ENCODE measurements at places on chromosomes 12 and 14.

GRCh38 chr14:98114122-98114895, 1157.7 kb downstream of the BCL11B start:
- DNase-seq, result no peak

- no peak for DNase-seq
These were observed 317.5 kb downstream of the BCL11B start for GRCh38 chr14:98954349-98955000.

GRCh38 chr14:50529288-50530179, 2.8 kb downstream of the MAP4K5 start:
- no peak for DNase-seq

- DNase-seq, result no peak
These were observed 22.8 kb downstream of the JDP2 start for GRCh38 chr14:75450381-75451276.

GRCh38 chr14:21244544-21244943, 24.7 kb downstream of the HNRNPC start:
- DNase-seq, result no peak

DNA sequence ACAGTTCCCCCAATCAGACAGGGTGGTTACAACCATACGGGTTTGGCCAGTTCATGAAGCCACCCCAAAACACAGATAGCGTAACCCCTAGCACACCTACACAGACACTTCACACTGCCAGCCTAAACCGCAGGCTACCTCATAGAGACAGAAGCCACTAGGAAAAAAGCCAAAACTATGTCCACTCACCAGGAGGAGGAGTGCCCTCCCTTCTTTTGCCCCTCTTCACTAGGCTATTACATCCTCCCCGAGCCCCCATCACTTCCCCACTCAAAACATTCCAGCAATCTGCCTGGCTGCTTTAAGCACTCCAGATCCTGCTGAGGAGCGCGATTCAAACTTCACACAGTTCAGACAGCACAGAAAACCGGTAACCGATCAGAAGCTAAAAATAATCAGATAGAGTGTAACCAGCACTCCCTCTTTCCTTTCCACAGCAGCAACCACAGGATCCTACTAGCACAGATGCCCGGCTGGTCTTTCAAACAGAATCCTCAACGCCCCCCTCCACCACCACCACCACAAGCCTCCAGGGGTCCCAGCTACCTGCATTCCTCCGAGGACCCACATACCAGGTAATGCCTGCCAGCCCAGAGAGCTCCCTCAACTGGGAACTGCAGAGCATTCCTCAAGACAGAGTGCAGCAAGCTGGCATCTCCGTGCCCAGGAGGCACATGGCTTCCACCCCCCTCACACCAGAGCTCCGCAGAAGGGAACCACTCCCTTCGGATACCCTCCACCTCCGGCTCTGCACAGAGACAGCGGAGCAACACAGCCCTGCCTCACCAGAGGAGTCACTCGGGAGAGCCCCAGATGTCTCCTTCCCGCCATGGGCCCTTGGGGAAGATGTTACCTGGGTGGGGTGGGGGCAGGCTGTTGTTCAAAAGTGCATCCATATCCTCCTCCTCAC, 1.5 kb downstream of the CHD4 start:
- peak; percentile 49 for DNase-seq

- DNase-seq, result no peak
These were observed 107.1 kb downstream of the TTC8 start for GRCh38 chr14:88931321-88932110.

GRCh38 chr12:112450725-112451124, 32.0 kb downstream of the PTPN11 start:
- DNase-seq, result no peak

- DNase-seq, result no peak
These were observed 41.6 kb downstream of the USP15 start for GRCh38 chr12:62301799-62302133.

DNA sequence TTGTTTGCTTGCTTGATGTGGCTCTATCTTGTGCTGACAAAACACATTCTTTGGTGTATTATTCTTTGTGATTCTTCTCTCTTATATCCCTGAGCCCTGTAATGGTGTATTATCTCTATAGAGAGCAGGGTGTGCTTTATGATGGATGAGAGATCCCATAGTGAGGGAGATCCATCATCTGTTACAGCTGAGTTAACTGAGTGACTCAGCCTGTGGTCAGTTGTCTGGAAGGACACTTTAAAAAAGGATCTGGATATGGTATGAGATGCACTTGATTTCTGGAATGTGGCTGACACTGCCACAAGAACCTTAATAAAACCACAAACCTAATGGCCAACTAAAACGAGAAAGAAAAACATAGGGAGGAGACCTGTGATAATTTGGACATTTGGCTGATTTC, 461.4 kb upstream of the SYT1 start:
- DNase-seq, result no peak

- no peak for DNase-seq
These were observed 553.6 kb upstream of the ATP2B1 start for GRCh38 chr12:90262251-90262650.

- DNase-seq, result no peak
These were observed 336.7 kb downstream of the GALC start for GRCh38 chr14:87656315-87656714.

DNA sequence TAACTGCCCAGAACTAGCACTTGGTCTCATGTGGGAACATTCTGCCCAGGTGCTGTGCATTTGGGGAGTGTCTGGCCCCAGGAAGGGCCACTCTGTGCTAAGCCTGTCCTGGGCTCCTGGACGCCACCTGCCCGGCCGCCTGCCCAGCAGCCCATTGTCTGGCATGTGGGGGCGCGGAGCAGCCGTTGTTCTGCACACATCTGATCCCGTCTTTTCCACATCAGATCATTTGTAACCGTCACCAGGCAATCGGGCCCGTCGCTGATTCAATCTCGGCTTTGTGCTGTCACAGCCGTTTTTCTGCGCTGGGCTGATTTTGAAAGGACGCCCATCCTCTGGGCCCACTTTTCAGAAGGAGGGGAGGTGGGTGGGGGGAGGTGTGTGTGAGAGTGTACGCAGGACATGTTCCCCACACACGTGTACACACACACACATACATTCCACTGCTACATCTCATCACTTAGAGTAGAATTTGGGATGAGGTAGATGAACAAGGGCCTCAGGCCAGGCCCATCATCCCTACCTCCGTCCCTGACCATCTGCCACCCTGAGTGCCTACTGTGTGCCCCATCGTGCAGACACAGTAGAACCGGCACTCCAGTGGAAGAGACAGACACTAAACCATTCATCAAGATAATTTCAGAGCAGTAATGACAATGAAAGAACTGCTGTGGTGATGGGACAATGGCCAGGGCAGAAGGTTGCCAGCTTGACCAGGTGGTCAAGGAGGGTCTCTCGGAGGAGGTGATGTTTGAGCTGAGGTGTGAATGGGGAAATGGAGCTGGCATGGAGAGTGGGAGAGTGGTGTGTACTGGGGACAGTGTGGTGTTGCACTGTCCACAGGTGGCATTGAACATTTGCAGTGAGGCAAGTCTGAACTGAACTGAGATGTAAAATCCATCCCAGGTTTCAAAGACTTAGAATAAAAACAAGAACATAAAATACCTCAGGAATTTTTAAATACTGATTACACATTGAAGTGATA, 19.0 kb downstream of the FAM222A start:
- DNase-seq, result no peak

DNA sequence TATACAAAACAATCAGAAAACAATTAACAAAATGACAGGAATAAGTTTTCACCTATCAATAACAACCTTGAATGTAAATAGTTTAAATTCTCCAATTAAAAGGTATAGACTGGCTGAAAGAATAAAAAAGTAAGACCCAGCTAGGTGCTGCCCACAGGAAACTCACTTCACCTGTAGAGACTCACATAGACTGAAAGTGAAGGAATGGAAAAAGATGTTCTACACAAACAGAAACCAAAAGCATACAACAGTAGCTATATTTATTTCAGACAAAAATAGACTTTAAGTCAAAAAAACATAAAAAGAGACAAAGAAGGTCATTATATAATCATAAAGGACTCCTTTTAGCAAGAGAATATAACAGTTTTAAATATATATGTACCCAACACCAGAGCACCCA, 152.4 kb upstream of the PWP1 start:
- no peak for DNase-seq

GRCh38 chr14:63573581-63573980, 30.4 kb upstream of the PPP2R5E start:
- no peak for DNase-seq

GRCh38 chr12:13587721-13588390, 391.3 kb downstream of the EMP1 start:
- DNase-seq, result no peak

DNA sequence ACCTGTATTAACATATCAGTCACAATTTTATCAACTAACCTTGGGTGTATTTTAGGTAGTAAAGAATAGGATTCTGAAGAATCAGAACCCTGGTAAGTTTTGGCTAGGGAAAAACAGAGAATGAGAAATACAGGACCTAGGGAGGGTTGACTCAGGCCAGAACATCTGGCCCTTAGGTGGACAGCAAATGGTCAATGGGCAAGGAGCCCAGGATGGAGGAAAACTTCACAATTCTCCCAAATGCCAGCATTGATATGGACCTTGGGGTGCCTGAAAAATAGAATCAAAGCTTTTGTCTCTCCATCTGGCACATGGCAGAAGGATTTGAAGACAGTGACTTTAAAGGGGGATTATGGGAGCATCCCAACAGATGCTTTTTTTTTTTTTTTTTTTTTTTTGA, 32.7 kb upstream of the PRPF39 start:
- DNase-seq, result no peak

GRCh38 chr14:102915292-102916110, 7.0 kb upstream of the AMN start:
- no peak for DNase-seq

GRCh38 chr14:96718407-96718806, 78.8 kb upstream of the VRK1 start:
- no peak for DNase-seq

DNA sequence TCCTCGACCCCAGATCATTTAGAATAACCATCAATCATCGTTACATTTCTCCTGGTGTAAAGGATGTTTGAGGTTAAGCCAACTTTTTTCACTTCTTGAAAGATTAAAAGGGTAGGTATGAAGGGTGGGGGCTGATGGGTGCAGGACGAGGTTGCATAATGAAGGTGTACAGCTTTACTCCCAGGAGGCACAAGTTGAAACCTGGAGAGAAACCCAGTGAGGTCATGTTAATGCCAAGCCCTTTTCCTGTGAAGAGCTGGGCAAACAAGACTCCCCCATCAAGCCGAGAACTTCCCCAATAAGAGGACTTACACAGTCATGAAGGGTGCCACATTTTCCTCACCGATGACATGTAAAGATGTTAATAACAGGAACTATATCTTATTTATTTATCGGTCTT, 84.3 kb downstream of the FZD10 start:
- no peak for DNase-seq

DNA sequence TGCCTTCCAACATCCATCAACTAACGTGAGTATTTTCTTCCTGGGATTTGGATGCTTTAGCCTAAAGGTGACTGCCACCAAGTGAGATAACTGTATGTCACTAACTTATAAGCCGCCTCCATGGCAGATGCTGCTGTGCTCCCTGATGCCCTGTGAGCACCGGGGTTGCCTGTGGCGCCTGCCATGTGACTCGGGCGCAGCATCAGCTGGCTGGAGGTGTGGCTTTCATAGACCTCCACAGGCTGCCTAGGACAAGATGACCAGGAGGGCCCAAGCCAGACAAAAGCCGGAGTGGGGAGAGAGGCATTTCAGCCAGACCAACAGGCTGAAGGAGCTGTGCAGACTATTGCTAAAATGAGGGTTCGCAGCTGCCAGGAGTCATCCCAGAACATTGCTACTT, 55.7 kb downstream of the ANAPC7 start:
- no peak for DNase-seq

GRCh38 chr12:5522432-5523335, 90.8 kb downstream of the NTF3 start:
- DNase-seq, result no peak

- no peak for DNase-seq
These were observed 3.0 kb upstream of the LGALS3 start for GRCh38 chr14:55126034-55126433.

- no peak for DNase-seq
These were observed 7.6 kb upstream of the AEBP2 start for GRCh38 chr12:19431407-19432308.

- DNase-seq, result no peak
These were observed 2.0 kb downstream of the ERP27 start for GRCh38 chr12:14936224-14936861.

DNA sequence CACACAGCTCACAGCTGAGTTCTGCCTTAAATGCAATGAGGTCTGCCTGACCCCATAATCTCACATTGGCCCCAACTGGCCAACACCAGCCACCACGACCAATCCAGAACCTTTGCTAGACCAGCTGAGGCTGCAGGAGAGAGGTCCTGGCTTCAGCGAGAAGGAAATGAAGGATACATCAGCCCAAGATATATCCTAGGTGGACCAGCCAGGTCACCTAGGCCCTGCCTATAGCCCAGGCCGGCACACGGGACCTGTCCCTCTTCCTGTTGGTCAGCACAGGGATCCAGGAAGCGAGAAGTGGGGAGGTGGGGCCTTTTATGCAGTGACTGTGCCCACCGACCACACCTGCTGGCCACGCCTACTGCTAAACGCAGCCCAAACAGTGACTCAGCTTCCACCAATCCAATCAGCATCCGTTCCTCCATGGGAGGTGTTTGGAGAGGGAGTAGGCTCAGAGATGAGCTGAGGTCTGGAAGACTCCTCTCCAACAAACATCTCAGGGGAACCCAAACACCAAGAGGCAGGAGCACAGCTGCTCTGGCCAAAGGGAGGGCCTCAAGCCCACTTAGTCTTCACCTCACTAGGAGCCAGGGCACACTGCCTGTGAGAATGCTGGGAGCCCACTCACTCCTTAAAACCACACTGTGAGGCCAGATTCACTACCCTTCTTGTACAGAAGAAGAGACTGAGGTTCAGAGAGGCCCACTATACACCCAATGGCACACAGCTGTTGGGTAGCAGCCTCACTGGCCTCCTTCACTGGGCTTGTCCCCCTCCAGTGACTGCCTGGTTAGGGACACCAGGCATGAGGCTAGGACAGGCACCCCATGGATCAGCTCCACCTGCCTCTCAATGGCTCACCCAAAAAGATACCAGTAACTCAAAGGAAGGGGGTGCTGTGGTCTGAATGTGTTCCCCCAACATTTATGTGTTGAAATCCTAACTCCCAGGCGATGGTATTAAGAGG, 51.3 kb upstream of the PPP2R5C start:
- no peak for DNase-seq

GRCh38 chr14:25400607-25401206, 350.8 kb upstream of the STXBP6 start:
- DNase-seq, result no peak

GRCh38 chr12:123085730-123086487, 65.0 kb downstream of the PITPNM2 start:
- DNase-seq, result peak; percentile 29

- no peak for DNase-seq
These were observed 6.1 kb downstream of the ASB8 start for GRCh38 chr12:48151103-48151771.

GRCh38 chr12:122528992-122529391, 1.9 kb downstream of the KNTC1 start:
- DNase-seq, result no peak

DNA sequence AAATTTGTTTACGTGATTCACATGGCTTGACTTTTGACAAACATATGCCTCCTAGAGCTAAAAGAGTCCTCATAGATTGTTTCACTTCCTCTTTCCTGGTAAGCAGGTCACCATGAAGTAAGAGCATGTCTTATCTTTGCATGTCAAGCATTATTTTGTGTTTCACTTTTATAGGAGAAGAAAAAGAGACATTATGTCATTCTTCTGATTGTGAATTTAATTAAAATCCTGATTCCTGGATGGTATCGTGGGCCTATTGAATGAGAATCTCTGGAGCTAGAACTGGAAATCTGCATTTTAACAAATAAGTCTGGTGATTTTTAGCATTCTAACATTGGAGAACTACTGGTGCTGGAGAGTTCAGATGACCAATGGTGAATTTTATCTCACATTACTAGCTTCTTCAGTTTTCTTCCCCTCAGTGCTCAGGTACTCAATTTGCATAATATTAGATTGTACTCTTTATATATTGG, 218.6 kb upstream of the ATP2B1 start:
- no peak for DNase-seq

All from activated gamma-delta T cell treated with Interleukin-2 at 50 U/mL for 16 hours (primary cell).